ENCODE measurements at places on chromosomes 1 and 21.

DNA sequence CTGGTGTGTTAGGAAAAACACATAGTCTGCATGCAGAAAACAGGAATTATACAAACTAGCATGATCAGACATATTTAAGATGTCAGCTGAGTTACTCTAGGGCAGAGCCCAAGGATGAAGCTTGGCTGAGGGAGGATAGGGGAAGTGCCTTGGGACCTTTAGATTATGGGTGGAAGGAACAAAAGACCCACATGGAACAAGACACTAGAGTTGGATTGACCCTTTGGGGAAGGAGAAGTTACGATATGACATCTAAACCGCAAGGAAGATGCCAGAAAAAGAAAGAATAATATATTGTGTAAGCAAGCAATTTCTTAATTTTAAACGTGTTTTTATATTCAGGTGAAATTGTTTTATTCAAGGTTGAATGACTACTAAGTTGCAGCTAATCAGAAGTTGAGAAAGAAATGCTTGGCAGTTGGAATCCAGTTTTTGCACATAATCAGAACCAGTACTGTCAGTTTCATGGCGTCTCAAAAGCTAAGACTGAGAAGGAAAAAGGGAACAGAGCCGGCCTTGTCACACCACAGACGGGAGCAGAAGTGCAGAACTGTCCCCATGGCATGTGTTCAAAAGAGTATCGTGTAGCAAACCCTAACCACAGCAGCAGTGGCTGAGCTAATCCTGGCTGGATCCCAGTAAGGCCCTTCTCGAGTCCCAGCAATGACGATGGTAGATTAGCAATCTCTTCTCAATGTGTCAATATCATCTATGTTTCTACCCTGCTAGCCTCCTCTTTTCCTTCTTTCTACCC lies 31.2 kb upstream of the IFNAR2 start:
- DNase-seq = no peak

- no peak for DNase-seq
Observed at GRCh38 chr1:39640861-39641260, 1.4 kb upstream of the HEYL start.

- no peak for DNase-seq
Observed at GRCh38 chr1:8629241-8630091, 188.0 kb downstream of the RERE start.

- no peak for DNase-seq
Observed at GRCh38 chr1:67677930-67678329, 7.1 kb upstream of the GADD45A start.

All from activated CD8-positive, alpha-beta memory T cell treated with anti-CD3 and anti-CD28 coated beads, Interleukin-2, amount 50 U/mL, for 48 hours (primary cell).